ENCODE measurements at places on chromosomes 3 and 15. TPM values are rescaled to one million over a fixed set of nuclear protein-coding genes. Genes with fewer than 3 reads are reported as not detected.

The CCR9 gene
- not detected for total RNA-seq

The RBM15B gene
- 39.3 TPM for total RNA-seq

The PPP1R14D gene
- not detected for total RNA-seq

The SLC6A20 gene
- total RNA-seq = 6.2 TPM

The FBXO40 gene
- total RNA-seq = 0.22 TPM

The GOLGA6L4 gene
- 3.5 TPM for total RNA-seq

The TRPM1 gene
- 52.6 TPM for total RNA-seq

The SENP8 gene
- 4.8 TPM for total RNA-seq

The EPHA3 gene
- total RNA-seq = 70.5 TPM

The CFAP161 gene
- 1.2 TPM for total RNA-seq

The RYR3 gene
- total RNA-seq = 14.1 TPM

The COLQ gene
- total RNA-seq = 5.0 TPM

The TPRG1 gene
- 0.49 TPM for total RNA-seq

The CCPG1 gene
- total RNA-seq = 65.0 TPM

The XYLB gene
- total RNA-seq = 9.3 TPM

The GHSR gene
- not detected for total RNA-seq

The KIF15 gene
- 10.6 TPM for total RNA-seq

The KBTBD8 gene
- 7.5 TPM for total RNA-seq

The MAGEL2 gene
- total RNA-seq = 6.7 TPM

The FILIP1L gene
- 29.5 TPM for total RNA-seq

The MELTF gene
- 6.5 TPM for total RNA-seq

The STRA6 gene
- total RNA-seq = 17.3 TPM

The PLA1A gene
- total RNA-seq = 1.3 TPM

The GOLGA8G gene
- total RNA-seq = not detected

The KNL1 gene
- 14.2 TPM for total RNA-seq

The KCNMB3 gene
- 4.9 TPM for total RNA-seq

The XCR1 gene
- not detected for total RNA-seq

The MCTP2 gene
- 8.6 TPM for total RNA-seq

The CILP gene
- 9.2 TPM for total RNA-seq

The SLC25A26 gene
- total RNA-seq = 22.2 TPM

The SGO1 gene
- 6.6 TPM for total RNA-seq

The GLDN gene
- 5.1 TPM for total RNA-seq

The CCDC12 gene
- total RNA-seq = 30.2 TPM

The NR1I2 gene
- total RNA-seq = 0.38 TPM

The KCNMB2 gene
- total RNA-seq = 7.8 TPM

The LDHAL6B gene
- not detected for total RNA-seq

The GCSAM gene
- 0.99 TPM for total RNA-seq

The MOBP gene
- total RNA-seq = not detected

The DPPA2 gene
- total RNA-seq = not detected

The ARNT2 gene
- total RNA-seq = 44.4 TPM

The NEK10 gene
- 6.2 TPM for total RNA-seq

The SEMA4B gene
- 93.7 TPM for total RNA-seq

The PCLAF gene
- total RNA-seq = 13.6 TPM

The CPN2 gene
- not detected for total RNA-seq

The TGM4 gene
- not detected for total RNA-seq

The RAD54L2 gene
- total RNA-seq = 32.2 TPM

The CHAC1 gene
- total RNA-seq = 2.5 TPM

All from camera-type eye (tissue), 1 donor.